ENCODE measurements at places on chromosomes 13 and 19.

DNA sequence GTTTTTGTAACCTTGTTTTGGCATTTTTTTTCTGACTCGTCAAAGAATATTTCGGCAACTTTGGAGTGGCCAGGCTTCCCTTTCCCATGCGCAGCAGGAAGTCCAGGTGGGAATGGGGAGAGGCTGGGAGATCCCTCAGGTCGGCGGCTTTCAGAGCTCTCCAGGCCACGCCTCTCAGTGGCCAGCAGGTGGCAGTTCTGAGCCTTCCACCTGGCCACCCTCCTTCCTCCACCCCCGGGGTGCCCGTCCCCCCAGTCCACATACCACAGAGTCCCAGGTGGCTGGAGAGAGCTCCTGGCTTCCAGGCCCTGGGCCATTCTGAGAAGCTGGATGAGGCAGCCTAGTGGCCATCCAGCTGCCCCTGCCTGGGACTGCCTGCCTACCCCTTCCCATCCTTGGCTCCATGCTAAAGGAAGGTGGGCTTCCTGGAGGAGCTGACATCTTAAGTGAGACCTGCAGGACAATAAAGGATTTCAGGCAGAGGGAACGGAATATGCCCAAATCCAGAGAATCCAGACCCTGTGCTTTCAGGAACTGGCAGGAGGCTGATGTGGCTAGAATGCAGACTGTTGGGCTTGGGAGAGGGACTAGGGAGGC is 46.3 kb downstream of the CCNE1 start:
- peak; percentile 36 for DNase-seq

DNA sequence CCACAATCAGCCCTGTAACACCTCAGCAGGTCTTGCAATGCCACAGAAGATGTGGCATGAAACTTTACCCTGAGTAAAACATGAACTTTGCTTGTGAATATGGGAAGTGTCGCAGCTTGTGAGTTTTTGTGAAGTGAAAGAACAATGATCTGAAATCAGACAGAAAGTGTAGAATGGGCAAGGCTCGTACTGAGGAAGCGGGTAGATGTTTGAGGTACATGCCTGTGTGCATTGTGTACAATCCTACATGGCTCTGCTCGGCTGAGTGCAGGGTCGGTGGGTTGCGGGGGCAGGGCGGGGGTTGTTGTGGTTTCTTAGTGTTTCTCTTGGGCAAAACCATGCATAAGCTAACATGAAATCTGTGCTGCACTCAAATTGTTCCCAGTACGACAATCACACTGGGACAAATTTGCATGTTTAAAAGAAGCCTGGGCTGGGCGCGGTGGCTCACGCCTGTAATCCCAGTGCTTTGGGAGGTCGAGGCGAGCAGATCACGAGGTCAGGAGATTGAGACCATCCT is 1.1 kb downstream of the NLRP13 start:
- no peak for DNase-seq

DNA sequence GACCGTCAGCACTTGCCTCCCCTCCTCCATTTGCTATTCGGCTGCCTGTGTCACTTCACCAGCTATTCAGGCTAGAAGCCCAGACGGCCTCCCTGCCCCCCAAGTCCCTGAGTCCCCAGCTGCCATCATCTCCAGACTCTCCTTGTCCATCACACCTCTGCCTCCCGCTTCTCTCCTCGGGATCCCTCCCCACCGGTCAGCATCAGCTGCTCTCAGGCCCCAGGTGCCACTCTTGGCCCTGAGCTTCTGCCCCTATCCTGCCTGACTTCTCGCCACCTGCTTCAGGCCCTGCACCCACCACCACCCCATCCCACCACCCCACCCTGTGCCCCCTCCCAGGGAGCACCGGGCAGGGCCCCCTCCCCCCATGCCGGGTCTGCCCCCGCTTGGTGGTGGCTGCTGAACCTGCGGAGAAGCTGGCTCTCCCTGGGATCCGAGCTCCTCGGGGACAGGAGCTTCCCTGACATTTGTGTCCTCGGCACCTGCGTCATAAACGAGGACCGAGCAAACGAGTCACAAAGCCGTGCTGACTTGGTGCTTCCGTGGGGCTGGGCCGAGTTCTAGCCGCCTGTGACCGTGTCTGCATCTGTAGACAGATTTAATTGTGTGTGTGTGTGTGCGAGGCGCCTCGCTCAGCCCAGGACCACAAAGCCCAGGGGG is 70.3 kb upstream of the MCF2L start:
- DNase-seq: no peak

DNA sequence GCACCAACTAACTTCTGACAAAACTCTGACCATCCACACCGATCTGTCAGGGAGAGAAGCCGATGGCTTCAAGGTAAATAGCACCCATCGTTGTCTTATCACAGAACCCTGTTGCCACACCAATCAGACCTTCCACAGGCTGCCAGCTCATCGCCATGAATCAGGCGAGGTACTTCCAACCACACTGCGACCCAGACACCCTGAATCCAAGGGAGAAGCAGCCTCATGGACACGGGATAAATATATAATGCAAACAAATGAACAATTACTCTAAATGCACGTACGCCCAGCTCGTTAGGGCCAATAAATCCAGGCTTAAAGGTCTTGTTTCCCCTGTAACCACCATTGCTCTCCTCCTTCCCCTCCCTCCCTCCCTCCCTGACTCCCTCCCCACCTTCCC is 20.8 kb downstream of the RANBP3 start:
- no peak for DNase-seq

- no peak for DNase-seq
Observed at GRCh38 chr19:30105727-30106126, 163.7 kb downstream of the URI1 start.

GRCh38 chr13:70191034-70191433 is 82.8 kb upstream of the KLHL1 start:
- no peak for DNase-seq

All from stimulated activated CD4-positive, alpha-beta T cell treated with anti-CD3 and anti-CD28 coated beads, Interleukin-4, amount 100 ng/mL, for 4 hours (primary cell).